ENCODE measurements at places on chromosomes 11 and 22.

DNA sequence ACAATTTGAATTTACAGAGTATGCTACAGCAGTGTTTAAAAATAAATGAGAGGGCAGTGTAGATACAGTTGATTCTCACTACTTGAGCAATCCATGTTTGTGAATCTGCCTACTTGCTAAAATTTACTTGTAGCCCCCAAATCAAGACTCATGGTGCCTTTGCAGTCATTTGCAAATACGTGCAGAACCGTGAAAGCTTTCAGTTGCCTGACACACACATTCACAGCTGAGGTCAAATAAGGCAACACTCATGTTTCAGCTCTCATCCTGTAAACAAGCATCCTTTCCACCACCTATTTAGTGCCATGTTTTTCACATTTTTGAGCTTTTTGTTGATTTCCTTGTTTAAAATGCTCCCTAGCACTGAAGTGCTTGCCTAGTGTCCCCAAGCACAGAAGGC is 32.5 kb upstream of the RASL10A start:
- no peak overlapping the region for H3K4me3 ChIP-seq
- no peaks in the 10 kb centered on the region for H3K4me1 ChIP-seq
- H3K36me3 ChIP-seq, result peaks cover 44% of the 10 kb centered on the region
- no peak overlapping the region for H3K27ac ChIP-seq
- no peaks in the 10 kb centered on the region for H3K27me3 ChIP-seq

DNA sequence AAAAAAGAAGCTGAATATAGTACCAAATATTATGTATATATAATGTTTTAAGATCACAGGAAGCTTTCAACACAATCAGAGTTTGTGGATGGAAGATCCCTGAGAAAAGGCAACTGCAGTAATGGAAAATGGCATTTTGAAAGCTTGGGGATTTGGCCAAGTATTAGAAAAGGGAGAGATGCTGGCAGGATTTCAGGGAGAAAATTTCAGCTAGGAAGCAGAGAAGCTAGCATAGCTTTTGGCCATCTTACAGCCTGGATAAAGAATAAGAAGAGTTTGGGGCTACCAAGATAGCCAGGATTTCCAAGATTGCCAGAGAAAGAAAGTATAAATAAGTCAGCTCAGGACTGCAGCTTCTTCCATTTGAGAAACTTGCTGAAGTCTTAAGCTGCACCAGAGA is 440.8 kb upstream of the LUZP2 start:
- H3K4me1 ChIP-seq, result no peaks in the 10 kb centered on the region
- no peak overlapping the region for H3K27ac ChIP-seq
- no peaks in the 10 kb centered on the region for H3K27me3 ChIP-seq
- H3K36me3 ChIP-seq, result no peaks in the 10 kb centered on the region
- DNase-seq, result no peak

GRCh38 chr11:103434073-103434411 is 324.8 kb downstream of the DYNC2H1 start:
- no peak for DNase-seq
- no peaks in the 10 kb centered on the region for H3K4me1 ChIP-seq
- no peaks in the 10 kb centered on the region for H3K36me3 ChIP-seq
- no peak overlapping the region for H3K27ac ChIP-seq

DNA sequence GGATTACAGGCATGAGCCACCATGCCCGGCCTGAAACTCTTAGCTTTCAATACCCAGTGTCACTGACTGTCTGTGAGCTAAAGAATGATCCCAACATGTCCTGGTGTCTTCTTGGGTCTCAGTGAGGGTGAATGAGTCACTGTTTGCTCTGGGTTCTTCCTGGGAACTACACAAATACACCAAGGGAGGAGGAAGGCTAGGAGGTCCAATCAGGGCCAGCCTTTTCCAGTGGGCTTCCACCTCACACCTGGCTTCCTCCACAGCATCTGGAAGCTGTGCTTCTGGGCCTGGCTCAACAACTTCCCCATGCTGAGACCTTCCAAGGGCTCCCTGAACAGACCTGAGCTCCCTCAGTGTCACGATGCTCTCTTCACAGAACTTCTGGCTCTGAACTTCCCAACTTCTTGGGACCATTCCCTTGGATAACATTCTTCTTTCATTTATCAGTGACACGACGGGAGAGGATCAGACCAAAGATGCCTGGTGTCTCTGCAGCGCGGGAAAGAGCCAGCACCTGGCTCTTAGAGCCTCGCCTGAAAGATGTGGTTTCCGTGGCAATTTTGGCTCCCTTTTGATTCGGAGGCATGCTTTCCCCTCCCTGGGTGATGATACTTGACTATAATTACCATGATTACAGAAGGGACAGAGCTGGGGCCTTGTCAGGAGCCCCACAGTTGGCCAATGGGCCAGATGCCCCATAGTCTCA is 22.3 kb upstream of the CHRM4 start:
- no peaks in the 10 kb centered on the region for H3K27me3 ChIP-seq
- peaks cover 12% of the 10 kb centered on the region for H3K4me1 ChIP-seq
- no peak overlapping the region for H3K4me3 ChIP-seq
- peak overlapping the region; percentile 68 for H3K27ac ChIP-seq

DNA sequence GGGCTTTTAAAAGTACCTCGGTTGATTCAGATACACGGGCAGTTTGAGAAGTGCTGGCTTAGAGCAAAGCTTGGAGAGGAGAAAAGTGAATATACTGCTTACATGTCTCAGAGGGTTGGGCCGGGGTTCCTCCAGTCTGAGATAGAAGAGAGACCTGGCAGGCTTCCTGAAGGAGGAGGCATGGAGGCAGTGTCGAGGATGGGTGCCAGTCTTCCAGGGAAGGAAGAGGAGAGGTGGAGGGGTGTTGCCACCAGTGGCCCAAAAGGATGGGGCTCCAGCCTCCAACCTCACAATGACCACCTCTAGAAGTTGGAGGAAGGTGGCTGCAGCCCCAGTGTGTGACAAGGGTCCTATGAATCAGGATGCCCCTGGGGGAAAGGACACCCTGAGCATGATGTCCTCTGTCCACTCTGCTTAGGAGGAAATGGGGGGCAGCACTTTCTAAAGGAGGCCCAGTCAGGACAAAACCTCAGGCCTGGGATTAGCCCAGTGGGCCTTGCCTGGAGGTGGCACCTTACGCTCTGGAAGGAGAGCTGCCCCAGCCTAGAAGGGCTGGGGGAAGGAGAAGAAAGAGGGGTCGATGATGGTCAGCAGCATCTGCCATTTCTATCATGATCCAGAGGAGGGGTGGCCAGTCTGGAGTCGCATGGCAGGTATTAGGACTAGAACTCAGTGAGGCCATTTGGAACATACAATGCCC is 65.2 kb downstream of the CD82 start:
- H3K4me1 ChIP-seq, result peaks cover 8% of the 10 kb centered on the region
- H3K4me3 ChIP-seq, result no peak overlapping the region
- no peak overlapping the region for H3K27ac ChIP-seq
- no peaks in the 10 kb centered on the region for H3K36me3 ChIP-seq
- peaks cover 63% of the 10 kb centered on the region for H3K27me3 ChIP-seq

- H3K36me3 ChIP-seq, result no peaks in the 10 kb centered on the region
- H3K27me3 ChIP-seq, result peaks cover 63% of the 10 kb centered on the region
- no peaks in the 10 kb centered on the region for H3K4me1 ChIP-seq
- no peak overlapping the region for H3K27ac ChIP-seq
These were observed 130.8 kb downstream of the TRIM29 start for GRCh38 chr11:120007144-120007543.

DNA sequence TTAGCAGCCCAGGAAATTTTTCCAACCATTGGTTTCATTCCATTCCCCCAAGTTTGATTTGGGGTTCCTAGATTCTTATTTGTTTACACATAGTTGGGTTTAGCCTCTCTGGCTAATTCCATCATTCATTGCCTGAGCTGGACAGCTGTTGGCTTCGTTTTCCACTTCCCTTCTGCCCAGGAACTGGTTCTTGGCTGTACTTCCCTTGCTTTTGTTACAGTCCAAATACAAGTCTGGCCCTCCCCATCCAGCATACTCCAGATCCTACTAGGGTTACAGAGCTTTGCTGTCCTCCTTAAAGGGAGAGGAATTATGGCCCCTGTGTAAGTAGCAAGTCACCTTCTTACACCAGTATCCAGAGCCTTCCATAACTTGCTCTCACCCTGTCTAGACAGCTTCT is 356.3 kb downstream of the FAT3 start:
- H3K27me3 ChIP-seq, result no peaks in the 10 kb centered on the region
- no peak overlapping the region for H3K27ac ChIP-seq
- H3K4me1 ChIP-seq, result no peaks in the 10 kb centered on the region
- no peak for DNase-seq

GRCh38 chr11:119903389-119903788 is 174.4 kb upstream of the NECTIN1 start:
- no peaks in the 10 kb centered on the region for H3K4me1 ChIP-seq
- DNase-seq, result no peak
- H3K4me3 ChIP-seq, result no peak overlapping the region
- peaks cover 2% of the 10 kb centered on the region for H3K36me3 ChIP-seq

DNA sequence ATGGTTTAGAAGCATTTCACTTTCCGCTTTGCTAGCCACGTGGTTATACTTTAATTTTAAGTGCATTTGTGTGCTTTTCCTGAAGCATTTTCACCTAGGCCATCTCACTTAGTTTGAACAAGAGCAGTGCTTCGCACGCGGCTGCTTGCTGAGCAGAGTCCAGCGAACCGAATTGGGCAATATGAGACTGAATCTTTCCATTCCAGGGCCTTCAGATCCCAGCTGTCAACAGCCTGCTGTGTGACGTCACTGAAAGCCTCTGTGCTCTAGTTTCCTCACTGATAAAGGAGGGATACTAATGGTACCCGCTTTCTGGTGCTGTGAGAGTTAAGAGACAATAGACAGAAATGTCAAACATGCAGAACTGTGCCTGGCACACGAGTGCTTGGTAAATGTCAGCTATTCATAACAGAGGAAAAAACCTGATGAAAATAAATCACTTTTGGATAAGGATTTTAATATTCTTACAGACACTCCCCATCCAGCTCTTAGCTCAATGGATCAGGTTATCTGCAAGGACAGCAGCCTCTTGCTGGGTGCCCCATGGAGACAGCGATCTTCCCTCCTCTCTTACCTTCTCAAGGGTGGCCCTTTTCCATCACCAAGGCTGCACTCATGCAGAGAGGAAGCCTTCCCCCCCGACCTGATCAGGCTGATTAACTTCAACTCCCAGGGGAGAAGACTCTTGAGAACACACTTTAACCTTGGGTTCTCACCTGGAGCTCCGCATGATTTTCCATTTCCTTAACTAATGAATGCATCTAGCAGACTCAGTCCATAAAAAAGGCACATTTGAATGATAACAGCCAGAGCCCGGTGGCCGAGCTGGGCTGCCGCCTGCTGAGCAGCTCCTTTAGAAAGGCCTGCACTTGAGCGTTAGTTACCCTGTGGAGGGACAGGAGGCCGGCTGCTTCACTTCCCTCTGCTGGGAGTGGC is 3.5 kb upstream of the GLB1L3 start:
- H3K36me3 ChIP-seq, result peaks cover 7% of the 10 kb centered on the region
- peaks cover 60% of the 10 kb centered on the region for H3K4me1 ChIP-seq
- H3K27me3 ChIP-seq, result no peaks in the 10 kb centered on the region
- no peak overlapping the region for H3K27ac ChIP-seq
- no peak for DNase-seq

GRCh38 chr11:6526411-6527135 is 29.5 kb downstream of the DNHD1 start:
- H3K4me1 ChIP-seq, result peaks cover 11% of the 10 kb centered on the region
- H3K27ac ChIP-seq, result peak overlapping the region; percentile 85
- peaks cover 5% of the 10 kb centered on the region for H3K36me3 ChIP-seq
- DNase-seq, result no peak
- H3K4me3 ChIP-seq, result peak overlapping the region; percentile 36

DNA sequence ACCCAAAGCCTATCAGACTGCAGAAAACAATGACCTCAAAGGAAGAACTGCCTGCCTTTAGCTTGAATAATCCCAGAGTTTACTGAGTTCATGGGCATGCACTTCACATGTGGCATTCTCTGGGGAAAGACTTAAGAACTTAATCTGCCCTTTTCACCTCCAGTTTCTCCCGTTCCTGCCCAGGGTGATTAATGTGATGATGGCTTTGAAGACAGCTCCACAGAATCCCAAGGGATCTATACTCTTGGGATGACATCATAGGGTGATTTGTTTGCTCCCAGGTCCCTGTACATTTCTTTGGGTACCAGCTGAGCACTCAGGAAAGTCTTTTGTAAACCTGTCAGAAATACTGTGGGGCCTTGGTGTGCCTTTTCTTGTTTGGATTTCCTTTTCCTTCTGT is 14.0 kb downstream of the FJX1 start:
- H3K27me3 ChIP-seq, result peaks cover 69% of the 10 kb centered on the region
- no peaks in the 10 kb centered on the region for H3K4me1 ChIP-seq

DNA sequence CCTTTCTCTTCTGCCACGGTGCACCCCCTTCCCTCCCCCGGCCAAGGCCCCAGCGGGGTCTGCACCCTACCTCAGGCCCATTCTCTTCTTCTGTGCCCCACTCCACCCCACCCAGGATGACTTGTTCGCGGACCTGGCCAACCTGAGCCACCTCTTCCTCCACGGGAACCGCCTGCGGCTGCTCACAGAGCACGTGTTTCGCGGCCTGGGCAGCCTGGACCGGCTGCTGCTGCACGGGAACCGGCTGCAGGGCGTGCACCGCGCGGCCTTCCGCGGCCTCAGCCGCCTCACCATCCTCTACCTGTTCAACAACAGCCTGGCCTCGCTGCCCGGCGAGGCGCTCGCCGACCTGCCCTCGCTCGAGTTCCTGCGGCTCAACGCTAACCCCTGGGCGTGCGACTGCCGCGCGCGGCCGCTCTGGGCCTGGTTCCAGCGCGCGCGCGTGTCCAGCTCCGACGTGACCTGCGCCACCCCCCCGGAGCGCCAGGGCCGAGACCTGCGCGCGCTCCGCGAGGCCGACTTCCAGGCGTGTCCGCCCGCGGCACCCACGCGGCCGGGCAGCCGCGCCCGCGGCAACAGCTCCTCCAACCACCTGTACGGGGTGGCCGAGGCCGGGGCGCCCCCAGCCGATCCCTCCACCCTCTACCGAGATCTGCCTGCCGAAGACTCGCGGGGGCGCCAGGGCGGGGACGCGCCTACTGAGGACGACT is 15.9 kb downstream of the RTN4RL2 start:
- peaks cover 4% of the 10 kb centered on the region for H3K36me3 ChIP-seq
- H3K4me3 ChIP-seq, result peak overlapping the region; percentile 77
- no peak overlapping the region for H3K27ac ChIP-seq
- DNase-seq, result no peak
- H3K4me1 ChIP-seq, result peaks cover 53% of the 10 kb centered on the region
- no peaks in the 10 kb centered on the region for H3K27me3 ChIP-seq

DNA sequence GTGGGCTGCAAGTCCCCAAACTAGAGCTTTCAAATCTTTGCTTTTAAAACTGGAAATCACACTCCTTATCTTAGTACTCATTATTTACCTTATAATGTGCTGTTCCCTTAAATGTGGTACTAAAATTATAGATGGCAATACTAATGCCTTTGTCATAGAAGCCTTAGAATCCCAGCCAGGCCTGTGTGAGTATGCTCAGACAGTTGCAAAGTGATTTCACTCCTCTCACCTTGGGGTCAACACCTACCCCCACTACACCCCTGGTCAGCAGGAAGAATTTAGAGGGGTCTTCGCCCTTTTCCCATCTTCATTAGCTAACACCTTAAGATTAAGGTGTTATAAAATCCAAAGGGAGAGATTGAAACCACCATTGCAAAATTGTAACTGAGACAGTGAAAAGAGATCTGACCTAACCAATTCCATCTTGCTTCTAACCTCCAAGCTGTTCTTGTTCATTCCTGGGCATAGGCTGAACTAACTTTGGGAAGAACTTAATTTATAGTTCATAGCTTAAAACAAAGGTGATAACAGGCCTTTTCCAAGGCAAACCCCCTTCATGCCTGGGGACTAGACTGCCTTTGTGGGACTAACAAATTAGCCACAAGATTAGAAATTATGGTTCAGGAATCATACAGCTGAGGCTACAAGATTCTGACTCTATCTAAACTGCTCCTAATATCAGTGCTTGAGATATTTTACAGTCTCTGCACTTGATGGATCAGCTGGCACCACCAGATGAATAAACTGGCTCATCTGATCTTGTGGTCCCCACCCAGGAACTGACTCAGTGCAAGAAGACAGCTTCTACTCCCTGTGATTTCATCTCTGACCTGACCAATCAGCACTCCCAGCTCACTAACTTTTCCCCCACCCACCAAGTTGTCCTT is 10.4 kb upstream of the MRPL17 start:
- no peak for DNase-seq
- no peaks in the 10 kb centered on the region for H3K27me3 ChIP-seq
- peaks cover 28% of the 10 kb centered on the region for H3K4me1 ChIP-seq

Measured in central memory CD8-positive, alpha-beta T cell (primary cell).